NCI-H146 (cell line): ENCODE measurements at places on chromosomes 1 and 21.

DNA sequence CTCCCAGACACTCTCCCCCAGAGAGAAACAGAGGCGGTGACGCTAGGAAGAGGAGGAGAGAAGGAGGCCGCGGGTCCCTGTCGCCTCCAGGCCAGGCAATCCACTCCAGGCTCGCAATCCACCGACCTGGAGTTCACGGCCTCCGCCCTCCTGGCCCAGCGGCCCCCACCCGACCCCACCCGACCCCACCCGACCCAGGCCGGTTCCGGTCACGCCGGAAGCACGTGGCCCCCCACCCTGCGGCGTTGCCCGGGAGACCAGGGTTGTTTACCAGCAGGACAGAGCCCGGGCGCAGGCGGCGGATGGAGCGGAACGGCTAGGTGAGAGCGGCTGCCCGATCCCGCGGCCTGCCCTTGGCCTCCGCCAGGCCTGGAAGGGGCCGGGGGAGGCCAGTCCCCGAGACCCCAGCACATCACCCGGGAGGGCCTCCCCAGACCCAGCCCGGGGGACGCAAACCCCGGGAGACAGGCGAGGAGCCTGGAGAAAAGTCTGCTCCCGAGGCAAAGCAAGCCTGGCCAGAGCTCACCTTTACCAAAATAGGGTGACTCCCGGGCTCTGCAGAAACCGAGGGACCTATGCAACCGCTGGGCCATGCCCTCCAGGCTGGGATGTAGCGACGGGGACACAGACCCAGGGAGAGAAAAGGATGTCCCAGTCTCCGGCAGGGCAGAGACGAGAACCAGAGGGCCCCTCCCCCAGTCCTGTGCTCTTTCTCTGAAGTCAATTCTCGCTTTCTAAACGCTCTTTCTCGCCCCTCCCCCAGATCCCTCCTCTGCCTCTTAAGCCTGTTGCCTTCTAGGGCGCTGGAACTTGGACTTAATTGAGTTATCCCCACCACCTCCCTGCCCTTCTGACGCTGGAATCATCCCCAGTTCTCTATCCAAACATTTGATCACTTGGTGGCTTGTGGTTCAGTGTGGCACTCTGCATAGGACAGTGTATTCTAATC is at the start of the genes PLA2G2C and UBXN10:
Gene PLA2G2C, minus strand, starts transcription at position 685 of the 949 bp plus-strand sequence. CDS start 9,155 bp downstream, outside the sequence.
Gene UBXN10, plus strand, starts transcription at position 263 of the 949 bp plus-strand sequence. CDS start 4,466 bp downstream, outside the sequence.
- peak; percentile 2 for DNase-seq

GRCh38 chr1:155322571-155322952 is 1.9 kb downstream of the RUSC1 start:
- DNase-seq = peak; percentile 44

DNA sequence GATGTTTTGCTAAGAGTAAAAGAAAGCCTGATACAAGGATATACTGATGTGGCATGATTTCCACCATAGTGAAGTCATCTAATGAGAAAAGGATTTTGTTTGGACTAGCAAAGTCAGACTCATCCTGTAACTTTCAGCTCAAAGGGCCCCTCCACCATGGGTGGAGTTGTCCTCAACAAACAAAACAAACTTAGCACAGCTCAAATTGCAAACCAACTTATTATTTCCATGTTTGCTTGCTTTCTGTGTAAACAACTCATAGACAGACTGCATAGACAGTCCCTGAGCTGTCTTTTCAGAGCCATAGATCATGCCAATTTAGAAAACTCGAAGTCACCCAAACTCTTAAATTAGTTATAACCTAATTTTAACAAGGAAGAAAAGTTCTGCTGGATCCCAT is 69.4 kb upstream of the VAV3 start:
- no peak for DNase-seq

DNA sequence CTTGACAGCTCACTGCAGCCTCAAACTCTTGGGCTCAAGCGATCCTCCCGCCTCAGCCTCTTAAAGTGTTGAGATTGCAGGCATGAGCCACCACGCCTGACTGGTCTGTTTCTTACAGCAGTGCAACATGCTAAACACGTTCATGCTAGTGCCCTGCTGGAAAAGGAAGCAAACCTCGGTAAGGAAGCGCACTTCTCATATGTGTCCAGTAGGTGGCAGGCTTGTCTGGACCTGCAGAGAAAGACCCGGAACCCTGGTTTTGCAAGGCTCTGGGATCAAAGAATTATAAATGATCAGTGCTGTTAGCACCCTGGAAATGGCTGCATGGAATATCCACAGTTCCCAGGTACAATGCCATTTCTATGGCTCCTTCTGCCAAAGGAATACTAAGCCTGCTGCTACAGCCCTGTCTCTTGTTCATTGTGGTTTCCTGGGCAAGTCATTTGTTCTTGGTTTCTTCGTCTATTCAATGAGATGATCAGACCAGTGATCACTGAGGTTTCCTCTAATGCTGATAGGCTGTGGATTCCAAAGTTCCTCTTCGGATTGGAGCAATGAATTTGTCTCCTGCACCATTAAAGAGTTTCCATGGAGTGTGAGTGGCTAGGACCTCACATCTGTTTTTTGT is 15.9 kb downstream of the RNU5D-1 start:
- peak; percentile 63 for DNase-seq

GRCh38 chr1:221747839-221748238 is 6.0 kb upstream of the DUSP10 start:
- DNase-seq = no peak

GRCh38 chr1:184974056-184974836 is at the start of gene NIBAN1:
Gene NIBAN1 (minus strand): TSS chr1:184974508. CDS start chr1:184974356, 152 bp downstream.
- DNase-seq = peak; percentile 51

GRCh38 chr1:176480750-176481149 is 17.8 kb downstream of the PAPPA2 start:
- DNase-seq = no peak

GRCh38 chr1:91057784-91058183 is 35.9 kb upstream of the ZNF644 start:
- no peak for DNase-seq

GRCh38 chr1:203351037-203351625 is at the start of gene FMOD:
Gene FMOD (minus strand): TSS chr1:203351122. CDS start chr1:203348270, 2,852 bp downstream.
- DNase-seq = peak; percentile 59

- no peak for DNase-seq
Observed at GRCh38 chr1:217059401-217059800, 336.2 kb upstream of the ESRRG start.

GRCh38 chr1:181191494-181192040 is 103.1 kb downstream of the IER5 start:
- no peak for DNase-seq

DNA sequence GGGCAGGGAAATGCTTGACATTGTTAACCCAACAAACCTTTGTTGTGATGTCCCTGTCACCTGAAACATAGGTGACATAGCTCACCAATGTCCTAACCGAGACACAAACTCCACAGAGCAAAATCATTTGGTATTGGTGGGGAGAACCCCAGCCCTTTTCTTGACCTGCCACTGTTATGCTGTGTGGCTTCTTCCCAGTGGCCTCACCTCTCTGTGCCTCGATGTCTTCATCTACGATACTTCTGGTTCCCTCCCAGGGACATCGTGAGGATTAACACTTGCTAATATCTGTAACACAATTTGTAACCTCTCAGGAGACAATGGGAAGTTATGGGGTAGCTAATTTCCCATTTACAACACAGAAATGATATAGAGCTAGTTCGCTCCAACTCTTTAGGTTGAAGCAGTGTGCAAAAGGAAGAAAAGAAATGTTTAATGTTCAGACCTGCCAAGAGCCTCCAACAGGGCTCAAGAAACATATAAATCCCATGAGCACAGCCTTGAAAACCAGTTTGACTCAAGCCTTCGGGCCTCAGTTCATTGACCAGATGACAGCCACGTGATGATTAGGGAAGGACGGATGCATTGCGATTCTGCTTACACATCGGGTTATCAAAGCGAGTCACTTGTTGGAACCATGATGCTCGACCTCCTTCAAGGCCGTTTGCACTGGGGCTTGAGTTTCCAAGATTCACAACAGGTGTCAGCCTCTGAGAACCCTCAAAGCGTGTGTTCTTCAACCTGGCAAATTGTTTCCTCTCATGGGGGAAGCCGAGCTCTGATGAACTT is 37.8 kb upstream of the TMEM51 start:
- DNase-seq = no peak

DNA sequence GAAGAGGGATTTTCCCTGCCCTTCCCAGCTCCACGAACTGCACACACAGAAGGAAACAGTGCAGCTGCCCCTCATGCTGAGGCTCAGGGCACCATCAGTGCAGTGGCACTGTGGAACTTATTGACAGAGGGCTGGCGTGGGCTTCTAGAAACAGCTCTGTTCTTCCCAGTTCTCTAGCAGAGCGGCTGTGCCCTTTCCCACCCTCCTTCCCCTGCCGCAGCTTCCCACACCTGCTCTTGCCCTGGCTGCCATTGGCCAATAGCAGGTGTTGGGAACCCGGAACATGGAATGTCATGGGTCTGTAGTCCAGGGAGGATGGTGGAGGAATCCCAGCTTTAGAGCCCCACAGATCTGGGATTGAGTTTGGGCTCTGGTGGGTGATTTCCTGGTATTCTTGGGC is 343.8 kb downstream of the RPS6KC1 start:
- DNase-seq = no peak

- DNase-seq = no peak
Observed at GRCh38 chr1:155932487-155932886, 1.7 kb downstream of the KHDC4 start.

DNA sequence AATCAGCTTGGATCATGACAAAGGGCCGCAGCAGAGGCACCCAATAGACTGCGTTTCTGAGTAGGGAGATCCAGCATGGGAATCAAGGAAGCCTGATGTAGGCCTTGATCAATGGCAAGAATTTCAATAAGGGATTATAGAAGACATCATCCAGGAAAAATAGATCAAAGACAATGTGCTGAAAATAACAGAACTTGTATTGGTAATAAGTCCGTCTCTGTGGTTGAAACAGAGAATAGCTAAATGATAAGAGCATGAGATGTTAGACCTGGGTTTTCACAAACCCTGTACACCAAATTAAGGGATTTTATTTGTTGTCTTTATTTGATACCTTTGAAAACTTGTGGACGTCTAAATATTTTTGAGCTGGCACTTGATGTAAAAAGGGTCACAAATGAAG is 228.0 kb upstream of the SGIP1 start:
- no peak for DNase-seq

- no peak for DNase-seq
Observed at GRCh38 chr1:6384962-6385361, 8.6 kb downstream of the ACOT7 start.

DNA sequence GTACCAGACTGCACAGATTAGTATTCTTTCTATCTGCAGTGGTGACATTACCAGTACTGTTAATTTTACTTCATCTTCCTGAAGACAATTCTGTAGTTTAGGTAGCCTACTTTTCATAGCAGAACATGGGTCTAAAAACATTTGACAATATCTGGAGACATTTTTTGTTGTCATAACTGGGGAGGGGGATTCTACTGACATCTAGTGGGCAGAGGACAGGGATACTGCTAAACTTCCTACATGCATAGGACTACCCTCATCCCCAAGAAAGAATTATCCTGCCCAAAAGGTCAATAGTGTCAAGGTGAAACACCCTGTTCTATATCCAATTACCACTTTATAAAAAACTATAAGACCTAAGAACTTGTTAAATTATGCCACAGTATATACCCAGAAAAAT is 3.4 kb upstream of the ARHGAP29 start:
- no peak for DNase-seq

DNA sequence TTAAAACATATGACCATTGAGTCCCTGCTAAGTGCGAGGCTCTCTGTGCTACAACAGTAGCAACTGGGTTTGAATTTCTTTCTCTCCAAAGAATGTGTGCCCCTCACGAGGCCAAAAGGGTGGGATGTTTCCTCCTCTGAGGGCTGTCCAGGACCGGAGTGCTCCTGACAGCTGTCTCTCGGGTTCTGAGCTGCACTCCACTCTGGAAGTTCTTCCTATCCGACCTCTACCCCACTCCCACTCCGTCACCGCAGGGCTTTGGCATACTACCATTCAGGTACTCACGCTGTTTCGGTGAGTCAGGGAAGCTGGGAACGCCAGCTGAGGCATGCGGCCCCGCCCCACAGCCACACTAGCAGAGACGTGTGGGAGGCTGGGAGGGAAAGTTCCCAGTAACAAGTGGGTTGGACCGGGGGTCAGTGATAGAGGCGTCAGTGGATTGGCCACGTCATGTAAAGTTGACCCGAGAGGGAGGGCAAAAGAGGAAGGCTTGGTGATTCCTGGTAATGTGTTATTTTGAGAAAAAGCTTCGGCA is 705 bp upstream of the SLC50A1 start:
- DNase-seq = peak; percentile 77

DNA sequence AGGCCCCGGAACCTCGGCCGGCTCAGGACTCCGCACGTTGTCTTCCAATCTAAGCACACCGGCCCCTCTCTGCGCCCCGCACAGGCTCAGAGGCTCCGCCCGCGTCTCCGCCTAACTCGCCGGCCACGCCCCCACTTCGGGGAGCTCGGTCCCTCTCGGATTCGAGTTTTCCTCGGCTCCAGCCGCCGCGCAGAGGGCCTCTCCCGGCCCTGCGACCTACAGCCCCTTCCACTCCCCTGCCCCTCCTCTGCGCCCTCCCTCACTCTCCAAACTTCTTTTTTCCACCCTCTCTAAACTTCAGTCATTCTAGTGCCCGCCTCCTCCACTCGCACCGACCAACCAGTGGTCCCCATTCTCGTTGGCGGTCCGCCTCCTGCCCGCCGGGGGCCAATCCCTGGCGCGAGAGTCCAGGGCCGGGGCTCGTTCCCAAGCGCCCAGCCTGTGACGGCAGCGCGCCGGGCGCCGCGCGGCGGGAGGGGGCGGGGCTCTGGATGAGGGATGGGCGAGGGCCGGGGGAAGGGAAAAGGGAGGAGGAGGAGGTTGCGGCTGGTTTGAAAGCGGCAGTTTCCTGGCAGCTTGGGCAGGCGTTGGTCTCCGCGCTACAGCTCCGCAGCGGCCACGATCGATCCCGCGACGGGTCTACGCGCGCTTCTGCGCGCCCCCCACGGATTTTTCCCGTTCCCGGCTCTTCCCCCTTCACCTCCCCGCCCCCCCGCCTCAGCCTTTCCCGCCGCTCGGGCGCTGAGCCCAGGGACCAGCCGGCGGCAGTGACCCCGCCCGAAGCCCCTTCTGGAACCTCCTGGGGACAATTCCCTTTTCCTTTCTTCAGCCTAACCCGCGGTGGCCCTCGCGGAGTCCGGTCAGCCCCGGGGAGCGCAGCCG is at the start of gene MAGI3:
Gene MAGI3, plus strand, starts transcription at position 563 of the 882 bp plus-strand sequence. CDS start 519 bp downstream, outside the sequence.
- DNase-seq = peak; percentile 98

- DNase-seq = no peak
Observed at GRCh38 chr21:42991992-42992740, 17.8 kb downstream of the PKNOX1 start.

GRCh38 chr1:66176832-66177231 is 357.1 kb upstream of the SGIP1 start:
- no peak for DNase-seq

- DNase-seq = no peak
Observed at GRCh38 chr1:104403883-104404282, 654.2 kb downstream of the AMY1C start.

- no peak for DNase-seq
Observed at GRCh38 chr1:151713874-151714273, 2.7 kb downstream of the CELF3 start.
